Vagina (tissue), 2 donors: ENCODE measurements at places on chromosomes 16 and 17.
A peak's percentile ranks its signal among the peaks of the same experiment; 100 is the strongest.

- DNase-seq: no peak
Measured at GRCh38 chr16:22053921-22054341, 38.4 kb upstream of the VWA3A start.

- no peak for DNase-seq
Measured at GRCh38 chr16:77499373-77500285, 64.8 kb upstream of the ADAMTS18 start.

GRCh38 chr17:75124041-75124818, 7.3 kb downstream of the NT5C start:
- DNase-seq: no peak

DNA sequence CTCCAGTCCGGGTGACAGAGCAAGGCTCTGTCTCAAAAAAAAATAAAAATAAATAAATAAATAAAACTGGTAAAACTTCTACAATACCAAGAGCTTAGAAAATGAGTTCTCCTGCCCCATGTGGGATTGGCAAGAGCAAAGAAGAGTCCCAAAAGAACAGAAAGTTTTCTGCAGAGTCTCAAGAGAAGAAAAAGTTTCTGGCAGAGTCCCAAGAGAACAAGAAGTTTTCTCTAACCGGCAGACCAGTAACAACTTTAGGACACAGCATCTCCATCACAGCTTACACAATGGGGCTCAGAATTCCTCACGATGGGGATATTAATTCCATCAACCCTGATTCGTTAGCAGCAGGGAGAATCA, 1.1 kb downstream of the SLC39A11 start:
- DNase-seq: no peak

GRCh38 chr17:78415821-78416711, 37.6 kb downstream of the PGS1 start:
- DNase-seq: no peak

GRCh38 chr17:17999364-18000029, 26.8 kb downstream of the DRC3 start:
- no peak for DNase-seq

- peak; percentile 96 for DNase-seq
Measured at GRCh38 chr17:36188891-36189306, 7.7 kb downstream of the CCL3L1 start.

- DNase-seq: no peak
Measured at GRCh38 chr17:39738983-39739884, 1.5 kb downstream of the GRB7 start.

- DNase-seq: no peak
Measured at GRCh38 chr17:27520491-27521185, 64.4 kb downstream of the KSR1 start.

DNA sequence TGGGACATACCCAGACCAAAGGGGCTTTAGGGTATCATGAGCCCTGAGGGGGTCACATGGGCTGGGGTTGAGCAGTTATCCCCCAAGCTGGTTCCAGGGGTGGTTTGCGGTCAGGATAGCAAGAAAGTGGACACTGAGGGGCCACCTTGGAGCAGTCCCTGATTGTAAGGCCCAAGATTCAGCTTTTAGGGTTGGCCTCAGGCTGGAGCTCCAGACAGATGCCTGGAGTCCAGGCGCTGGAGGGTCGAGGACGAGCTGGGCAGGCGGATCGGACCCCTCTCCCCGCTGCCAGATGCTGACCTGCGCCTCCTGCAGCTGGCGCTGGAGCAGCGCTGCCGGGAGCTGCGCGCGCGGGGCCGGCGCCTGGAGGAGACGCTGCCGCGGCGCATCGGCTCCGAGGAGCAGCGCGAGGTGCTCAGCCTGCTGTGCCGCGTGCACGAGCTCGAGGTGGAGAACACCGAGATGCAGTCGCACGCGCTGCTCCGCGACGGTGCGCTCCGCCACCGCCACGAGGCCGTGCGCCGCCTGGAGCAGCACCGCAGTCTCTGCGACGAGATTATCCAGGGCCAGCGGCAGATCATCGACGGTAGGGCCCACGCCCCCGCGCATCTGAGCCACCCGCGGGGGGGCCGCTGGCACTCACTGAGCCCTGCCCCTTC, 10.0 kb downstream of the BTBD17 start:
- DNase-seq: no peak

GRCh38 chr17:16516594-16517051, 24.6 kb upstream of the LRRC75A start:
- DNase-seq: no peak

DNA sequence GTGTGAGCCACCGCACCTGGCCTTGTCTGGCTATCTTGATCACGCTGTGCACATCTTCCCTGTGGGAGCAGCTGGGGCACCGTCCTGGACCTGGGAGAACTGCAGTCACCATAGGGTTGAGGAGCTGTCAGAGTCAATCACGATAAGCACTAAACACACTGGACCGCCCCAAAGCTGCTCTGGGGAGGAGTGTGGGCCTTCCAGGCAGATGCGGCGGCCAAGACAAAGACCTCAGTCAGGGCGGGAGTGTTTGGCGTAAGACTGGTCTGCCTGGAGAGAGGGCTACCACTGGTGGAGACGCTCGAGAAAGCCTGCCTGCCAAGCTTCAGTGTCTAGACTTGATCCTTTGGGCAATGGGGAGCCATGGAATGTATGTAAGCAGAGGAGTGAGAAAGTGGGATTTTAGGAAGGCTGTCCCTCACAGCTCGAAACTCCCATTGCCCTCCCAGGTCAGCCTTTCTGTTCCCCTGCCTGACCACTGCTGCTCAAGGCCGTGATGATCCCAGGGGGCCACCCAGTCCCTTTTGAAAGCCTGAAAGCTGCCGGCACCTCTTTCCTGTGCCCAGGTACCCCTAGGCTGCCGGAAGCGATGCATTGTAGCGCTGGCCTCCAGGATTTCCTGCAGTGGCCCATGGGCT, 29.3 kb upstream of the CIBAR2 start:
- no peak for DNase-seq

- DNase-seq: peak; percentile 86
Measured at GRCh38 chr17:14301279-14302090, 604 bp downstream of the HS3ST3B1 start.

GRCh38 chr16:62298600-62298999, 262.4 kb upstream of the CDH8 start:
- no peak for DNase-seq
